Activated naive CD4-positive, alpha-beta T cell treated with Interleukin-2 at 50 U/mL for 16 hours (primary cell): ENCODE measurements at places on chromosomes 12 and 14.

- no peak for DNase-seq
Measured at GRCh38 chr12:133108150-133108549, 21.9 kb downstream of the ZNF891 start.

DNA sequence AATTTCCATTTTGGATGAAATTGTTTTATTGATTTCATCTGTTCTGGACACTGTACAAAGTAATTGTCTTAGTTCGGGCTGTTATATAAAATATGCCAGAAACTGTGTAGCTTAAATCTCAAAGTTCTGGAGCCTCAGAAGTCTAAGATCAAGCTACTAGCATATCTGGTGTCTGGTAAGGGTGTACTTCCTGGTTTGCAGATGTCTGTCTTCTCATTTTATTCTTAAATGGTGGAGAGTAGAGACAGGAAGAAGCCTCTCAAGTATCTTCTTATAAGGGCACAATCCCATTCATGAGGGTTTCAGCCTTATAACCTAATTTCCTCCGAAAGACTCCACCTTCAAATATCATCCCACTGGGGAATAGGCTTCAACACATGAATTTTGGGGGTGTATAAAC, 51.3 kb downstream of the MON2 start:
- DNase-seq: no peak

- DNase-seq: no peak
Measured at GRCh38 chr12:2319737-2320506, 267.1 kb downstream of the CACNA1C start.

GRCh38 chr12:74365178-74365964, 172.3 kb upstream of the ATXN7L3B start:
- DNase-seq: no peak

GRCh38 chr14:106129274-106129673, 602.9 kb downstream of the TMEM121 start:
- DNase-seq: no peak

DNA sequence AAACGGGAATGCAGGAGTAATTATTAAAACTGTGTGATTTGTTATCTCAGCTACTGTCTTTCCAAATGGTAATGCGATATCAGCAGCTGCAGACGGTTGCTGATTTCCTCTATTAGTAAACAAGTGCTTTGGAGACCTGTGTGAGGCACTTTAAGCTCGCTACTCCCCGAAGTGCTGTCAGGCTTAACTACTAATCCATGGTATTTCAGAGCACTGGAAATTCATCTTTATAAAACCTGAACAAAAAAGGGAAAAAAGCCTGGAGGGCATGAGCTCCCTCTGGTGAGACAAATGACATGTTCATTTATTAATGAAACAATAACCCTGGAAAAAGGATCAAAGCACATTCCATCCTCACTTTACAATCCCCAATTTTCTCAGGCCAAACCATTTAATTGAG, 143.6 kb upstream of the OTX2 start:
- DNase-seq: no peak

- DNase-seq: no peak
Measured at GRCh38 chr12:93745286-93745685, 68.1 kb downstream of the CRADD start.
